ENCODE measurements at places on chromosomes 16 and 17.

- peak; percentile 83 for DNase-seq
Measured at GRCh38 chr17:63919311-63919723, 678 bp upstream of the GH1 start.

- DNase-seq, result no peak
Measured at GRCh38 chr17:47989159-47989558, 18.2 kb downstream of the CDK5RAP3 start.

GRCh38 chr16:57115168-57115513 lies 22.8 kb downstream of the CPNE2 start:
- DNase-seq, result no peak

DNA sequence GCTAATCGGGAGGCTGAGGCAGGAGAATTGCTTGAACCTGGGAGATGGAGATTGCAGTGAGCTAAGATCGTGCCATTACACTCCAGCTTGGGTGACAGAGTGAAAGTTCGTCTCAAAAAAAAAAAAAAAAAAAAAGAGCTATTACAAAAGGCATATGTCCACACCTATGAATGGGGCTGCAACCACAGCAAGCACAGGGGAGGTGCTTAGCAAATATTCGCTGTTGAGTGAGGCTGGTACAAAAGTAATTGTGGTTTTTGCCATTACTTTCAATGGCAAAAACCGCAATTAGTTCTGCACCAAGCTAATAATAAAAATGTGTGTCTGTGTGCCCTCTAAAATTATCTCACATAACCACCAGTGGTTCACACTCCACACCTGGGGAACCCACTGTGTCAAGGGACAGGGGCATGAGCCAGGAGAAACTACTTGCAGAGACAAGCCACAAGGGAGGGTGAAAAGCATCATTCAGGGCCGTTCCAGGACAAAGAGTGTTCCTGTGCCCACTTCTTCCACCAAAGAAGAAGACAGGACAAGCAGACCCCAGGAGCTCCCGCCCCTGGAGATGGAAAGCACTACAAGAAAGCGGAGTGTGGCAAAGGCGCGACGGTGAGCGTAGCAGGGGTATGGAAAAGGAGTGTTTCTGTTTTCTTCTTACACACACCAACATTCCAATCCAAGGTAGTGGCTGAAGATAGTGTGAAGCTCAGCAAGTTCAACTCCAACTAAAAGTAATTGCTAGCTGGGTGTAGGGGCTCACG lies 84.4 kb upstream of the CNEP1R1 start:
- DNase-seq, result no peak

- no peak for DNase-seq
Measured at GRCh38 chr17:63587770-63588169, 12.9 kb upstream of the TACO1 start.

DNA sequence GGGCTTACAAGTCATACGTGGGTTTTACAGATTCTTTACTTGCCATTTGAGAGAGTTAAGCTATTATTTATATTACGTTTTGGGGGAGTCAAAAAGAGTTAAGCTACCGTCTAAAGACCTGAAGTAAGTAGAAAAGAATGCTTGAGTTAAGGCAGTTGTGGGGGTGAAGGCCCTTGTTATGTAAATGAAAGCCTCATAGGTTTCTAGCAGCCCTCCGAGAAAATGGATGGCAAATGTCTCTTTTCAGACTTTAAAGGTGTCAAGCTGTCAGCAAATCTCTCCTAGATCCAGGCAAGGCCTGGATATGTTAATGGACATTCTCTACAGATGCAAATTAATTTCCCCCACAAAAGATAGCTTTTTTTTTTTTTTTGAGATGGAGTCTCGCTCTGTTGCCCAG lies 7.2 kb upstream of the EIF4A3 start:
- no peak for DNase-seq

GRCh38 chr16:35391328-35391727 lies 1931.9 kb downstream of the TP53TG3F start:
- DNase-seq, result no peak

DNA sequence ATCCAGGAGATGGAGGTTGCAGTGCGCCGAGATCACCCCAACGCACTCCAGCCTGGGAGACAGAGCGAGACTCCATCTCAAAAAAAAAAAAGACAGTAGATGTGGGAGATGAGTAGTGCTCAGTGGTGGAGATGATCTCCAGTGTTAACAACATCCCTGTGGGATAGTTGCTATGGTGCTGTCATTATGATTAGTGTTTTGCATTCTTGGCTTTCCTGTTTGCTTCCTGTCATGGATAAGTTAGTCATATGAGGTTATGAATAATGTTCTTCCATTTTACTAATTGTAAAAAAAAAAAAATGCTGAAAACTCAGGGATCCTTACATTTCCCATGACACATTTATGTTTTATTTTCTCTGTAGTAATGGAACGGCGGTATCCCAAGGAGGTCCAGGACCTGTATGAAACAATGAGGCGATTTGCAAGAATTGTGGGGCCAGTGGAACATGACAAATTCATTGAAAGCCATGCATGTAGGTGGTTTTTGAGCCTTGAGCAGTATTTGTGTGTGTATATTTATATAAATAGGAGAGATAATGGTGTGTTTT lies 24.5 kb upstream of the DUSP14 start:
- no peak for DNase-seq

- DNase-seq, result no peak
Measured at GRCh38 chr16:79210607-79211006, 389.9 kb downstream of the MAF start.

DNA sequence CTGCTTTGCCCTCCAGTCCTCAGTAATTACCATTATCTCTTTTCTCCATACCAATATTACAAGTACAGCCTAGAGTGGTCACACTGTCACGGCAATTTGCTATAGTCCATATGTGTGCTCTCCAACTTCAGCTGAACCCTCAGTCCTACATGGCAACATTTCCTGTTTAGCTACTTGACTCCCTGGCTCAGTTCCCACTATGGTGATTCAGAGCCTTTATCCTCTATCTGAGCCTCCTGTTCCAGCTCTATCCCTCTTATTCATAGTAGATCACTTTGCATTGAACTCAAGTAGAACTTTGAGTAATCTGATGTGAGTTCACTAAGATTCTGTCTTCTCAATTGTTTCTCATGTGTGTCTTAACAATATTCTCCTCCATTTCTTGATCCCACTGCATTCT lies 43.7 kb upstream of the GOSR1 start:
- no peak for DNase-seq

Data from CD4-positive, alpha-beta T cell treated with Interleukin-4 for 1 hour (primary cell).